ENCODE measurements at places on chromosomes 3 and 15.

GRCh38 chr15:98123297-98123696 is 162.8 kb downstream of the ARRDC4 start:
- DNase-seq, result no peak

- DNase-seq, result no peak
Observed at GRCh38 chr3:141331377-141332318, 36.7 kb upstream of the ZBTB38 start.

DNA sequence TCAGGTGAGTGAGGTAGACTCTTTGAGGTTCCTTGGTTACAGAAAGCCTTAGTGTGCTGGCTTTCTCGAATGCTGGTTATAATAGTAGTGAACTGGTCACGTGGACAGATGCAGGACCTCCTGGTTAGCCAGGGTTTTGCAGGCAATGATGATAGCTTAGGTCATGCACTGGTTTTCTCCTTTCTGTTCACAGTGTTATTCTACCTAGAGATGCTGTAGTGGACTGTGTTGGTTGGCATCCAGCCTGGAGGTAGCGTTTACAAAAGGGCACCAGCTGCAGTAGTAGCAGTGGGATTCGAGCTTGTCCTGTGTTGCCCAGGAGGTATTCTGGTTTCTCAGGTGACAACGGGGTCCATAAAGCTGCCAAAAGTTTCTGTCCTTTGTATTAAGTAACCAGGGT is 27.0 kb downstream of the PCCB start:
- no peak for DNase-seq

- no peak for DNase-seq
Observed at GRCh38 chr3:51794206-51794605, 15.2 kb upstream of the IQCF6 start.

Measured in breast epithelium (tissue), 4 donors.